GM19239 (cell line): ENCODE measurements at places on chromosomes 5 and 9.

DNA sequence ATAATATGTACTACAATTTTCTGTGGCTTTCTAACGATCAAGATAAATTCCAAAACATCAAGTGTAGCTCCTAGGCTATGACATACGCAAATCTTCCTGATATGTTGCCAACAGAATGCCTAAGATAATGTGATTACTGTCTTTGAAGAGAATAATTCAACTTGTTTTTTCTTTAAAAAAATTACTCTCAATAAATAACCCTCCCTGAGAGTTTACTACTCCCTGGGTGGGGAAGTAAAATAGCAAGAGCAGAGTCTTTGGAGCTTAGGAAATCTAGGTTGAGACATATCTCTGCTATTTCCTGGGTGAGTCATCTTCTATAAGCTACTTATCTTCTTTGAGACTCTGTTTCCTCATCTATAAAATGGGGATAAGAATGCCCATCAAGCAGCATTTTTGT lies 201.2 kb downstream of the ACTL7B start:
- DNase-seq = no peak

DNA sequence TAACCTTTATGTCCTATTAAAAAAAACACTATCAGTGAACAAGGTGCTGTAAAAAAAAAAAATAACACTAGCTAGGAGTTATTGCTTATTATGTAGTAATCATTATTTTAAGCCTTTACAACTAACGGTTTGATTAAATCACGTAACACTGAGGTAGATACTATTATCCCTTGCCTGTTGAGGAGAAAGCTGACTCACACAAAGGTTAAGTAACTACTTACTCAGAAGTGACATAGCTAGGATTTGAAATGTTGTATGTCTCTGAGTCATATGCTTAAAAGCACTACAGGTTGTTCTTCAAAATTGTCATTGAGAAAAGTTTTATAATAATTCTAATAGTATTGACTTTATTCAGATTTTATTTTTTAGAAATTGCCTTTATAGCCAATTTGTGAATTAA lies 8.8 kb downstream of the TENT2 start:
- DNase-seq = no peak

GRCh38 chr9:116370556-116370955 lies 217.0 kb downstream of the PAPPA start:
- DNase-seq = no peak

DNA sequence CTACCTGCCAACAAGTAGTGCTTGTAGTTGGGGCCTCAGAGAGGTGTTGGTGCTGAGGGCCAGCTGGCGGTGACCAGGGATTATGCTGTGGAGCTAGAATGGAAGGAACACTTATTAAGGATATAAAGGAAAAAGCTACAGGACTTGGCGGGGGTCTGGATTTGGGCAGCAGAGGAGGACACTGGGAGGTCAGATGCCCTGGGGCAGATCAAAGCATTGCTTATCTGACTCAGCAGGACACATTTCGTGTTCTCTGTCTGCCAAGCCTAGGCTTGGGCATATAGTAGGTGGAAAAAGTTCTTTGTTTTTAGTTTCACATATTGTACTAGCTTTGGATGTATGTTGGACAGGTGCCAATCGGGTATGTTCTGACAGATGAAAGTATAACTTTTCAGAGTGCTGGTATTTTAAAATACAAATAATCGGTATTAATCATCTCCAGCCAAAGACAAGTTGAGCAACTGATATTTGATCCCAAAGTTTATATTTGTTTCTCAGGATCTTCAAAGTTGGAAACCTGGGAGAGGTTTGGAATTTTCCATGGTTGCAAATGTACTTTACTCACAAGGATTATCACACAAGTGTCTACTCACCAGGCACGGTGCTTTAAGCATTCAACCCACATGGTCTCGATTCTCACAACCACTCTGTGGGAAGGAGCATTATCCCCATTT lies 69.4 kb downstream of the IQGAP2 start:
- DNase-seq = no peak

- peak; percentile 50 for DNase-seq
Observed at GRCh38 chr5:180860273-180860886, 696 bp downstream of the ZFP62 start.

DNA sequence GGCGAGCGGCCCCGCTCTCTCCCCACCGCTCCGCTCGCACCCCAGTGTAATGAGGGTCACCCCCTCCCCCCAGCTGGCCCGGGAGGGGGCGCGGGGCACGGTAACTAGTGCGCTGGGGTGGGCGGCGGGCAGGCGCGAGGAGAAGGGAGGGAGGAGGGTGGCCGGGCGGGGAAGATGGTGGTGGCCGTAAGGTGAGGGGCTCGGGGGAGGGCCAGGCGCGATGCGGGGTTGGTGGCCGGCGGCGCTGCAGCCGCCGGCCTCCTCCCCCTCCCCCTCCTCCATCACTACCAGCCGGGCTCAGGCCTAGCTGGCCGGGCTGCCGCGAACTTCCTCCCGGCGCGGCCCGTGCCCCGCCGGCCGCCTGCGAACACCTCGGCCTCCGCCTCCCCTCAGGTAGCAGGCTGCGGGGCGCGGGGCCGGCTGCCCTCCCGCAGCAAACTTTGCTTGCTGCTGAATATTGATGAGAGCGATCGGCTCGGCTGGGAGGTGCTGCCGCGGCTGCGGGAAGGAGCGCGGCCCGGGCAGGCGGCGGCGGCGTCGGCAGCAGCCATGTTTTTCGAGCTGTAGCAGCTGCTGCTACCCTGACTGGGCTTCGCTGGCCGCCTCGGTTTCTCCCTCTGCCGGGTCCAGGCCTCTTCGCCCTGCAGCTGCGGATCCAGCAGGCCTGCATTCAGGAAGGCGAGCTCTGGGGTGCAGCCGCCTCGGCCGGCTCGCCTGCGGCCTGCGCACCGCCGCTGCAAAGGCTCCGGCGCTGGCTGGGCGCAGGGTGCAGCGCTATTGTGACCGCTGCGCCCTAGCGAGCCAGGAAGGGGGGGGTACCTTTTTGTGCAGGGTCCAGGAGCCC lies 502 bp downstream of the NSD1 start:
- peak; percentile 41 for DNase-seq

DNA sequence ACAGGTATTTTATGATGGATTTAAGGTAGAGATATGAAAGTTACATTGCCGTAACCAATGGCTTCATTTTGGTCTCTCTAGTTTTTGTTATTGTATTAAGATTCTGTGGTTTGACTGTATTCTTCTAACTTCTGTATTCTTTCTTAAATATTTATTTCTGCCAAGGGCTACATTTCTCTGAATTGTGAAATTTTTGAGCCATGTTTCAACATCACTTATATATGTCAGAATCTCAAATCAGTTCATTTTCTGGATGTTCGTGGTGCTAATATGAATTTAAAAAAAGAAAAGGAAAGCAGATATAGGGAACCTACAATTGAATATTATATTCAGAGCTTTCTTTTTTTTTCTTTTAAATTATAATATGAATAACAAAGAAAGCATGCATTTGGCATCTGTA lies 142.7 kb downstream of the ANXA1 start:
- DNase-seq = no peak

DNA sequence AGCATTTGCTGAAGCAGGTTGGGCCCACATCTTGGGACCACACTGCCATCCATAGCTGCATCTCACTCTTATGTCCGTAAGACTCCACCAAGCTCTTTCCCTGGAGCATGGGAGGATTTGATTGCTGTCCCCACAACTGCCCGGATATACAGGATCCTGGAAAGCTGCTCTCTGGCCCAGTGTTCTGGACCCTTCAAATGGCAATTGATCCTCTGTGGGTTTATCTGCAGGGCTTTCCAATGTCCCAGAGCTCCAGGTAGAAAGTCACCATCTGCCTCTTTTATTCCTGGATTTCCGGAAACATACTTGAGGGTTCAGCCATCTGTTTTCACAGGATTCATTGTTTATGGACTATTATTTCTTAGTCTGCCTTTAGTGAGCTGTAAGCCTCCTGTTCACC lies 214.6 kb downstream of the SREK1 start:
- no peak for DNase-seq

DNA sequence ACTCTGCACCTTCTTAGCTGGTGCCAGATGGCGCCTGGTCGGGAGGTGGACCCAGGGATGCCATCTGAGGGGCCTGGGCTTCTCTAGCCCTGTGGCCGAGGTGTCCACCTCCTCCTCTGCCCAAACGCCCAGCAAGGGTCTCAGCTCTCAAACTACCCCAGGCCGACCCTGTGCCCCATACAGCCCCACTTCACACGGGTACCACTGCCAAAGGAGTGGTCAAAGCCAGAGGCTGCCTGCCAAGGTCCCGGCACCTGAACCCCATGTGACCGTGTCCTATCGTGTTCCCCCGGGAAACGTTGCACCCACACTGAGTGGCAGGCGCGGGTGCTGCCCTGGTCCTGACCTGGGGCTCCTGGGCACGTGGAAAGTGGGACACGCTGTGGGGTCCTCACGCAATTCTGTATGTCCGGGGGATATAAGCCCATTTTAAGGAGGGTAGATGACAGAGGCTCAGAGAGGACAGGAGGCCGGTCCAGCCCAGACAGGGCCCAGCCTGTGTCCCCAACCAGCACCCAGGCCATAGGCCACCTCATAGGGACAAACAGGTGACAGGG lies 1.9 kb downstream of the ENTPD8 start:
- DNase-seq = no peak

DNA sequence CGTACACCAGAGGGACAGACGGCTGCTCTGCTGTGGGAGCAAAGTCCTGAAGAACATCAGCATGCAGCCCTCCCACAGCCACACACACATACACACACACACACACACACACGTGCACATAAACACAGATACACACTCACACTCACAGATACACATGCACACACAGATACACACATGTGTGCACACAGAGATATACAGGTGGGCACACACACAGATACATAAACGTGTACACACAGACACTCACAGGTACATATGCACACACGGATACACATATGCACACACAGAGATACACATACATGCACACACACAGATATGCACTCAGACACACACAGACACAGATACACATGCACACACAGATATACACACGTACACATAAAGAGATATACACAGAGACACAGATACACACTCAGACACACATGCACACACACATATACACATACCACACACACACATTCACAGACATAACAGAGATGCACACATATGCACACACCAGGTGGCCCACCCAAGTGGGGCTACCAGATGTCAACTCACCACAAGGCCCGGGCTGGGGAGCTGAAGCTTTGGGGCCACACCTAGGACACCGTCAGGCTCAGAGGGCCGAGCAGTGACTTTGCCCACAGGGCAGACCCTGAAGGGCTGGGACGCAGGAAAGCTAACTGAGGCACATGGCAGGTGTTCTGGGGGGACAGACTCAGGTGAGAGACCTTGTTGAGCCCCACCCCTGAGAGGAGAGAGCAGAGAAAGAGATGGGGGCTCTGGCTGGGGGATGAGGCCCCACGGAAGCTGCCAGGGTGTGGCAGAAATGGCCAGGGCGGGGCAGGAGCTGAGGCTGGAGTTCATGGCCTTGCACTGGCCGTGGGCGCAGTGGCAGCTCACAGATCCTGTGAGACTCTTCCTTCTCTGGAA lies 148.6 kb upstream of the PPP1R26 start:
- no peak for DNase-seq

GRCh38 chr9:16103620-16104397 lies 551.0 kb downstream of the CCDC171 start:
- no peak for DNase-seq

- DNase-seq = no peak
Observed at GRCh38 chr5:5101676-5102075, 38.5 kb upstream of the ADAMTS16 start.

DNA sequence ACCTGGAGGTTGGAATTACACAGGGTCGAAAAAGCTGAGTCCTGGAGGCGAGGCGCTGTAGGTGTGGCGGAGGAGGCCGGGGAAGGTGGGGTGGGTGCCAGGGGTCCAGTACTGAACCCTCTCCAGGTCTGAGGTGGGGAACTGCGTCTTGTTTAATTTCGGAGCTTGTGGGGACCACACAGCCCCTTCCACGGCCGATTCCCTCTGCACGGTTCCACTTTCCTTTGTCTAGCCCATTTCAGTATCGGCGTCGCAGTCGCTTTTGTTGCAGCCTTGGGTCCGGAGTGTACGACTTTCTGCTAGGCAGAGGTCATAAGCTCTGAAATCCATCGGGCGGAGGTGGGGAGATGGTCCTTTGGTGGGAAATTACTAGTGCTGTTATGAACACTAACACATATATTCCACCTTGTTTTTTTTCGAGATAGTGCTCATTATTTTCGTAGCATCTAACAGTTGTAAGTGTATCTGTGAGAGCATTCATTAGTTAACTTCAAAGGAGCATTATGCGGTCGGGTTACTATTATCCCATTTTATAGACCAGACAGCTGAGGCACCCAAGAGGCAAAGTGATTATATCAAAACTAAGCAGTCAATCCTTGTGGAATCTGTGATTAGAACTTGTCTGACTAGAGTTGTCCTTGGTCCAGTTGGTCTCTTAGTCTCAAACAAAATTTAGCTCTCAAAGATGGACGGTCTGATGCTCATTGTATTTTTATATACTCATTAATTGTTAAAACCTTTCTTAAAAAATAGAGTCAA lies 737 bp downstream of the RNF180 start:
- no peak for DNase-seq

- DNase-seq = no peak
Observed at GRCh38 chr5:31630931-31631330, 8.0 kb upstream of the PDZD2 start.

DNA sequence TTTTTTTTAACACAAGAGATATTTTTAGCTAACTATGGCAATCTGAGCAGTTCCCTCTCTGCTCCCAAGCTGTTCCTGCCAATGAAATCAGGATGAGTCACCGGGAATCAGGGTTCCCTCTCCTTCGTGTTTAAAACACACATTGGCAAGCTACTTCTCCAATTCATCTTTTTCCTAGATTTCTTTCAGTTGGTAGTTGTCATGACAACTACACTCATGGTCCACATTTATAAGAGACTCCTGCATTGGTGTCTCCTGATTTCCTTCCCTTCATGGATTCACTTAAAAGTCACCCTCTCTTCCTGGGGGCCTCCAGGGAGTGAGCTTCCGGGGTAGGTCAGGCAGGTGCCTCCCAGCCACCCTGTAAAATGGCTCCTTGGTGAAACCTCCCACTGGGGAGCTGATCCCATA lies 72.3 kb upstream of the NIPAL4 start:
- no peak for DNase-seq

DNA sequence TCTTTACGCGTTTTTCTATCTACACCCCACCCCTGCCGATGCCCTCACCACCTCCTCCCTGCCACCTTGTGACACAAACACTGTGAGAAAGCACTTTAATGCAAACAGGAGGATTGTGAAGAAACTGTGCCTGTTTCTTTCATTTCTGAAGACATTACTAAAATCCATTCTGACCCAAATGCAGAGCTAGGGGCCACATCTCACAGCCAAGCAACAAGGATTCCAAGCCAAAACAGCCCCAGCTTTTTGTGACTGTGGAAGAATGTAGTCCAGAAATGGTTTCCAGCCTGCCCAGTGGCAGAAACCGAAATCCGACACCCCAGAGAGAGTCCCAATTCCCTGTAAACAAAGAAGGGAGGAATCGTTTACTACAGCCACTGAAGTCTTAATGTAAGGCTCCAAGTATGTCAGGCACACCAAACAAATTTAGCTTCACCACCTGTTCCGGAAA lies 190.9 kb downstream of the TTC39B start:
- no peak for DNase-seq

- DNase-seq = no peak
Observed at GRCh38 chr5:164466033-164466432, 960.6 kb downstream of the MAT2B start.
